CD4-positive, alpha-beta T cell treated with Interleukin-4 for 1 hour (primary cell): ENCODE measurements at places on chromosomes 13 and 19.

DNA sequence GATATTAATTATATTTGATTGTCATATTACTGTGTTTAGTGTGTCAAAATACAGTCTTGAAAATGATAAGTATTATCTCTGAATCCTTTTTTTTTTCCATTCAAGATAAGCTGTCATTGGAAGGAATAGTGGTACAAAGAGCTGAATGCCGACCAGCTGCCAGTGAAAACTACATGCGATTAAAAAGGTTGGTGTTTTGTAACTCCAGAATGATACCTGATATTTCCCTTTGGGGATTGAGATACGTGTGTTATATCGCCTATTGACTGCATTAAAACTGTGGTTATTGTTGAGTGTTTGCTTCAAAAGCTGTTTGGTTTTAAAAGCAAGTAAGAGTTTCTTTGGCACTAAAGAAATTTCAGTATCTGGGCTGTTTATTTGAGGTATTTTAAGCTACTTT lies 6.5 kb upstream of the KCTD4 start:
- DNase-seq, result no peak

GRCh38 chr19:33420821-33421220 lies 47.3 kb downstream of the CEBPG start:
- DNase-seq, result no peak

DNA sequence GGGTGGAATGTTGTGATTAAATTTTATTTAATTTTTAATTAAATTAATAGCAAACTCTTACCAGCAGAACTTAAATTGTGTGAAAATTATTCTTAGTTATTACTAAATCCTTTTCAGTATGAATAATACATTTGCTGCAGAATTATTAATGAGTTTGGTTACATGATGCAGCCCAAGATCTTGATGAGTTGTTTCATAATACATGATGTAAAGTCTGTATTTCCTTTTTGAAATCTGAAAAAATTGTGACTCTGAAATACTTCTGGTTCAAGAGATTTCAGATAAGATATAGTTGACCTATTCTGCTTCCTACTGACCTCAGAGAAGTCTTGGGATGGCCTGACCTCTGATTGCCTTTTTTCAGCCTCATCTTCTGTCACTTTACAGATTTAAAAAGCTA lies 11.1 kb downstream of the SAE1 start:
- DNase-seq, result no peak

DNA sequence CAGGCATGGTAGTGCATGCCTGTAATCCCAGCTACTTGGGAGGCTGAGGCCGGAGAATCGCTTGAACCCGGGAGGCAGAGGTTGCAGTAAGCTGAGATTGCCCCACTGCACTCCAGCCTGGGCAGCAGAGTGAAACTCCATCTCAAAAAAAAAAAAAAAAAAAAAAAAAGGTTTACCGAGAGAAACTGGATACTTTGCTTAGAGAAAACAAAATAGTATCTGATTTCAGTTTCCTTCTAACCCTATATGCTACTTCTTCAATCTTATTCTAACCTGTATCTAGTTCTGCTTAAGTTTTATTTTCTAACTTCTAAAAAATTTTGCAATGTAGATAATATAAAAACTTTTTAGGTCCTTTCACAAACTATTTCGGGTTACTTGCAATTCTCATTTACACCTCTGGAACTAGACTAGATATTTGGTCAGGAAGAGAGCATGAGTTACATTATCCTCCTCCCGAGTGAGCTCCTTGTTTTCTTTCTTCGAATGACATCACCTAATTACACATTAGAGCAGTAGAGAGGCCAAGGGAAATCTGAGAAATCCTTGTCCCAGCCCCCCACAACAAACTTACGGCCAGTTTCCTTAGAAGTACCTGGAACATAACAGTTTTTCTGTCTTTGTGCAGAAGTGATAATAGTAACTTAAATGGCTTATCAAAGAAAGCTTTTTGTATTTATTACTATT lies 128.9 kb downstream of the B3GLCT start:
- no peak for DNase-seq

- no peak for DNase-seq
These were observed 69.5 kb downstream of the PTPRS start for GRCh38 chr19:5271145-5271544.

GRCh38 chr13:24617256-24618010 lies 62.8 kb upstream of the ATP12A start:
- no peak for DNase-seq

DNA sequence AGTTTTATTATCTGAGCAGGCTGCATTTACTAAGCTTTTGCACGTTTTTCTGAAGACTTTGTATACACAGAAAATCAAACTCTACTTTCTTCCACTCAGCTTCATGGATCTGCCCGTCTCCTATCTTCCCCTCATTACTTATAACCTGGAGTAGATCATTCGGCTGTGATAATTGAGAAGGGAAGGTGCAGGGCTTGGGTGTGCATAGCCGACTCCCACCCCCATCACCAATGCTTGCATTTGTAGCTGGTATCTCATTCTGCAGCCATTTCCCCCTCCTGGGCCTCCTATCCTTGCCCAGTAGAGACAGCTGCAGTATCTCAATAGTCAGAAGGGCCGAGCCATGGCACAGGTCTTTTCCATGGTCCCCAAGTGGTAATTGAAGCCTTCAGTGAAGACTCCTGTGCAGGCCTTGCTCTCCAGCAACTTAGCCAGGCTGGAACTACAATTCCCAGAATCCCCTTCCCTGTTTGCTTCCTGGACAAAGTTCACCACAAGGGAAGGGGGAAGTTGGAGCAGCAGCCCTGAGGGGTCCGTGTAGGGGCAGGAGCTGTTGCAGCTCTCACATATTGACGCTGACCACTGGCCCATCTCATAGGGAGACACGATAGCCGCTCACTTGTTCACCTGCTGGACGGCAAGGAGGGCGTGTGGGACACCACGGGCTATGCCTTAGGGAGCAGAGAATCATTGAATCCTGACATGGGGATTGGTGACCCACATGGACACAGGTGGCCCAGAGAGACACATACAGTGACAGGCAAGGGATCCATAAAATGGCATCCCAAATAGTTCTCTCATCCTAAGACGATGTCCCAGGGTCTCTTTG lies 2.1 kb upstream of the SIGLEC8 start:
- no peak for DNase-seq

DNA sequence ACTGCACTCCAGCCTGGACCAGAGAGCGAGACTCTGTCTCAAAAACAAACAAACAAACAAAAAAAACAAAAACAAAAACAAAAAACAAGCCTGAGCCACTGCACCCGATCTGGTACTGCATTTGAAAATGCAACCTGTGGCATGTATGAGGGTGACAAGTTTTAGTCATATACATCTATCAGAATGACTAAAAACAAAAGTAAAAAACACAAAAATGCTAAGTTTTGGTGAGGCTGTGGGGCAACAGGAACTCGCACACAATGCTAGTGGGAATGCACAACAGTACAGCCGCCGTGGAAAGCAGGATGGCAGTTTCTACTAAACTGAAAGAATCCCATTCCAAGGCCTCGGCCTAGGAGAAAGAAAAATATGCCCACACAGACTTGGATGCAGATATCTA lies 7.8 kb downstream of the EBPL start:
- DNase-seq, result no peak

DNA sequence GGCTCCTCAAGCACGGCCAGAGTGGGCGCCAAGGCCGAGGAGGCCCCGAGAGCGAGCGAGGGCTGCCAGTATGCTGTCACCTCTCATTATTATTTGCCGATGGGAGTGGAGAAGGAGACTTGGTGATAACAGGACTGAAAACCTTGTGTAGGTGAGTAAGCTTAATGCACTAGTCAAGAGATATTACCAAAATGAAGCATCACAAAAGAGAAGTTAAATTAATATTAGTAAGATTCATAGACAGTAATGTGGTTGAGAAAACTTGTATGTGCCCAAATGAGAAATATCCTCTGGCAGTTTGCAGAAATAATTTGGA lies 204.5 kb upstream of the SLITRK1 start:
- DNase-seq, result no peak

DNA sequence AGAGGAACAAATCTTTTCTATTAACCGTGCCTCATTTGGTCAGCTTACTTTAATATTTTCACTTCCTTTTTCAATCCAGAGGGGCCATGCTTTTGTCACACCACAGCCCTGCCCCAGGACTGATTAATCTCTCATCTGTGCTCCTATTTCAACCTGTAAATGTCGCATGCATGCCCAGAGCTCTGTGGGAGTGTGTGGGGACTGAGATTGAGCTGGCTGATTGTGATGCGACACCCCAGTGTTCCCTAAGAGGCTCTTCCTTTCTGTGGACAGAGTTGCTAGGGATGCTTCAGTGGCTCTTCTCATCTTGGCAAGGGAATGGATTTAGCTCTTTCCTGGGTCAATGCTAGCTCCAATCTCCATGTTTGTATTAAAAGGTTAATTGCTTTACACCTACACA lies 249.6 kb downstream of the TDRD3 start:
- no peak for DNase-seq

GRCh38 chr13:44541601-44542000 lies 34.5 kb downstream of the TSC22D1 start:
- DNase-seq, result no peak

GRCh38 chr19:1076046-1076386 lies 9.0 kb downstream of the ARHGAP45 start:
- no peak for DNase-seq

GRCh38 chr13:21328836-21329477 lies 130.1 kb downstream of the ZDHHC20 start:
- no peak for DNase-seq

GRCh38 chr13:62920159-62920558 lies 1504.5 kb upstream of the PCDH20 start:
- no peak for DNase-seq

- DNase-seq, result no peak
These were observed 28.9 kb downstream of the TDRD12 start for GRCh38 chr19:32748497-32748896.

- no peak for DNase-seq
These were observed 52.1 kb downstream of the SERP2 start for GRCh38 chr13:44425815-44426078.

- no peak for DNase-seq
These were observed 41.5 kb downstream of the EFNA2 start for GRCh38 chr19:1327125-1327524.

DNA sequence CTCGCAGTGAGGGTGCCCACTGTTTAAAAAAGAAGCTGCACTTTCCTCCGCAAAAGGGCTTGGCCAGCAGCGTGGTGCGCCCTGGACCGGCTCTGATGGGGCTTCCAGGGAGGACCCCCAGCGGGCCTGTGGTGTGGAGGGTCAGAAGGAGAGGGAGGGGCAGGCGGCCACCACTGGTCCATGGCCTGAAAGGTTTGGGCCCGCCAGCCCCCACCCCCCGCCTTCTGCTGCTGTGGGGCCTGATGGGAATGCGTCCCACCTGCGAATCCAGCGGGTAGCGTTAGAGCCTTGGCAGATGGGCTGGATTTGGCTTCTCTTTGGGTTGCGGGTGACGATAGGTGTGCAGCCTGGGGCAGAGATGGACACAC lies 34.7 kb downstream of the TMEM255B start:
- no peak for DNase-seq

DNA sequence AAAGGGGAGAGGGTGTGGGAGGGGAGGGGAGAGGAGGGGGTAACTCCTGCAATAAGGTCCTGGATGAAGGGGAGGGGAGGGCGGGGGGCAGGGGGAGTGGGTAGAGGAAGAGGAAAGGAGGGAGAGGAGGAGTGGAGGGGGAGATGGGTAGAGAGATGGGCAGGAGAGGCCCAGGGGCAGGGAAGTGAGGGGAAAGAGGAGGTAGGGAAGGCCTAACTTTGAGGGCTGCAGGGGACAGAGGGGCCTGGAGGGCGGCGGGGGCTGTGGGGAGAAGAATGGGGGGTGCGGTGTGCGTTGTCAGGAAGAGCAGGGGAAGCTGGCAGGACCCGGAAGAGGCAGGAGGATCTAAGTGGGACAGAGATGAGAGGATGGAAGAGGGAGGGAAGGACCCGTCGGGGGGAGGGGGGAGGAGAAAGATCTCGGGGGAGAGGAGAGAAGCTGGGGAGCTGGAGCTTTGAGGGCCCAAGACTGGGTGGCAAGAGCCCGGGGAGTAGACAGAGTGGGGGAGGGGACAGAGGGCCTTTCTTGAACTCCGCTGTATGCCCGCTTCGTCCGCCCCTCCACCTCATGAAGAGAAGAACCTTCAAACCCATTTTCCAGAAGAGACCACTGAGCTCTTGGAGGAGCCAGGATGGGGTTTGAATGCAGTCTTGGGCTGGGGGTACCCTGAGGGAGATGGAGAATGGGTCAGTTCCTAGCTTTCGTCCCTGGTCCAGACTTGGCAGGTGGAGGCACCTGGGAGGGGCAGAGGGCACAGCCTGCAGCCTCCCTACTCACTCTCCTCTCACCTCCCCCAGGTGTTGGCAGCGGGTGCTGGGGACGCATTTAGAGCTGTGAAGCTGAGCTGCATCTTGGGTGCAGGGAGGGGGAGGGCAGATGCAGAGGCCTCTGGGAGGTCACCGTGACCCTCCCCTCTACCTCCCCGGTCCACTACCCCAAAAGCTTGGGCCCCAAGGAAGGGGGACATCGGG lies 778 bp upstream of the LRRC4B start:
- no peak for DNase-seq

GRCh38 chr19:6232601-6233055 lies 47.1 kb downstream of the MLLT1 start:
- no peak for DNase-seq

GRCh38 chr13:106078191-106078590 lies 457.3 kb downstream of the EFNB2 start:
- no peak for DNase-seq

DNA sequence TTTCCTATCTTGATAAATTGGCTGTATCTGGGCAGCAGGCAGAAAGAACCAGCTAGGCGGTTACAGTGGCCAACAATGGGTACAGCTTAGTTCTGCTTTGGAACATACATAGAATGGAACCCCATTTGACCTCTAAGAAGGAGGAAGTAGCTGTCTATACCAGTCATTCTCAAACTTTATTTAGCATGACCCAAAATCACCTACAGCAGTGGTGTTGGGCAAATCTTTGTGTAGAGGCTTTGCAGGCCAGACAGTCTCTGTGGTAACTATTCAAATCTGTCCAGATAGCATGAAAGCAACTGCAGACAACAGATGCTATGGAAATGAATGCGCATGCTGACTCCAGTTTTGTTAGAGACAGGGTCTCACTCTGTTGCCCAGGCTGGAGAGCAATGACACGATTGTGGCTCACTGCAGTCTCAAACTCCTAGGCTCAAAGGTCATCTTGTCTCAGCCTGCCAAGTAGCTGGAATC lies 12.0 kb upstream of the KCNC3 start:
- DNase-seq, result no peak

DNA sequence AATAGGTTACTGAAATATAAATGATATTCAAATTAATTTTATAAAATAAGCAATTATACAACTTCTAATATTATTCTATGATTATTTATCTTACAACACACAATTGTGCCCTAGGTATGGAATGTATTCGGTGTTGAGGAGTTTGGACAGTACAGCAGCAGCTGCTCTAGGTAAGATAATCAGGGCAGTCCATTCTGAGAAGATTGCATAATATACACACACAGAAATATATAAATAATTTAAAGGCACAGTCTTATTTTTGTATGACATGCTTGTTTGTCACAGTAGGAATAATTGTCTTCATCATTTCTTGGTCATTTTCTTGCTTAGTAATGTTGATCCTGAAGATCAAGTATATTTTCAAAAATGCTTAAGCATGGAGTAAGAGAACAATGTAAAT lies 849.4 kb upstream of the MIR17HG start:
- no peak for DNase-seq

GRCh38 chr13:110337247-110337646 lies 30.2 kb downstream of the COL4A2 start:
- DNase-seq, result no peak
